ENCODE measurements at places on chromosomes 6 and 20. TPM values are rescaled to one million over a fixed set of nuclear protein-coding genes. Genes with fewer than 3 reads are reported as not detected.

RBBP9 gene
- 13.9 TPM for total RNA-seq

MAN1A1 gene
- total RNA-seq, result 19.2 TPM

MUC21 gene
- not detected for total RNA-seq

PTPRK gene
- total RNA-seq, result 2.8 TPM

TBP gene
- total RNA-seq, result 29.6 TPM

MOXD1 gene
- not detected for total RNA-seq

HLA-DQB1 gene
- 16.5 TPM for total RNA-seq

RNASET2 gene
- 73.1 TPM for total RNA-seq

FAM110A gene
- 50.6 TPM for total RNA-seq

CDH4 gene
- total RNA-seq, result 0.20 TPM

ADGRF1 gene
- total RNA-seq, result not detected

BEND3 gene
- total RNA-seq, result 2.2 TPM

DNA sequence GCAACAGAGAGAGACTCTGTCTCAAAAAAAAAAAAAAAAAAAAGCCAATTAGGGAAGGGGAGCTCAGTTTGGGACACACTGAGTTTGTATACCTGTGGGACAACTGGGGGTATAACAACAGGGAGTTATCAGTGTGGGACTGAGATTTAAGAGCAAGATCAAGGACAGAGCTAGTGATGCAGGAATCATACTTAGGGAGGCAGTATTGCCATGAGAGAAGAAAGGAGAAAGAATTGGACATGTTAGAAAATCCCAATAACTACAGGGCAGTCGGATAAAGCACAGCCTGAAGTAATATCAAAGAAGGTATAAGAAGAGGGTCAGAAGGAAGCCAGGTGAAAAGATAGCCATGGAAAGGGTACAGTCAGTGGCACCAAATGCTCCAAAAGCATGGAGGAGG lies 121.2 kb downstream of the PTPRT start:
- no peak overlapping the region for H3K27ac ChIP-seq
- DNase-seq, result no peak
- no peaks in the 10 kb centered on the region for H3K4me1 ChIP-seq
- H3K27me3 ChIP-seq, result no peaks in the 10 kb centered on the region

DNA sequence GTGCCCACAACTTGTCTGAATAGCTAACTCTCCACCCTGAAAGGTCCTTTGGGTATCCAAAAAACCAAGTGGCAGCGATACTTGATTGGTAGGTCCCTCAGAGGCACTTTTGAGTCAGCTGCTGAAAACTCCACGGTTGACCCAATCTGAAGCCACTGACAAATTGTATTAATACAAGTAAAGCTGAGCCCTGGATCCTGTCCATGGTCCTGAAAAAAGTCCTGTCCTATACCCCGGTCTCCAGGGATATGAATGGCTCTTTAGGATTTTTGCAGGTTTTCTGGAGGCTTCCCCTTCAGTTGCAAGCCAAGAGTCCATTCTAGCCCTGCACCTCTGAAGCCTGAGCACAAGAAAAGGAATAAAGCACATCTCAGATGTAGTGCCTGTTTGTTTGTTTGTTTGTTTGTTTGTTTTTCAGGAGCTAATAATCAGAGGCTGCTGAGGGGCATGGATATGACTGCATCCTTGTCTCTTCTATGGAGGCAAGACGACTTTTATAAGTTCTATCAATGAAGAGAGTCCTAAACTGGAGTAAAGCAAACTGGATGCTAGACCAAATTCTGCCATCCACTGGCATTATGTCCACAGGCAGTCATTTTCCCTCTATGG lies 1.7 kb upstream of the SLC12A5 start:
- no peak overlapping the region for H3K4me3 ChIP-seq
- peaks cover 9% of the 10 kb centered on the region for H3K4me1 ChIP-seq
- no peaks in the 10 kb centered on the region for H3K36me3 ChIP-seq
- DNase-seq, result no peak
- H3K27me3 ChIP-seq, result peaks cover 43% of the 10 kb centered on the region
- no peak overlapping the region for H3K27ac ChIP-seq

DNA sequence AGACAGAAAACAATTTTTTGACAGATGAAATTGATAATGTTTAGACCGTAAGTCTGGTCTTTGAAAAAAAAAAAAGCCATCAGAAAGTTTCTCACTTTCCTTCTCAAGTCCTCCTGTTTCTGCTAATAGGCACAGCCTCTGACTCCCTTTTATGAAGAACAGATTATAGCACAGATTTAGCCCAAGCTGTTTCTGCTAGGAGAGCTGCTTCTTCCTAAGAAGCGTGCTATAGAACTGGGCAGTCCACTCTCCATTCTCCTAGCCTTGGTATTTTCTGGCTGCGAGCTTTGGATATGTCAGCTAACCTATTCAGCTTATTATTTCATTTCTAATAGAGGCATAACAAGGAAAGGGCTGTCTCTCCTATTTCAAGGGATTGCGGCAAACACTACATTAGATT lies 112.5 kb downstream of the SGK1 start:
- H3K36me3 ChIP-seq, result peaks cover 7% of the 10 kb centered on the region
- no peak overlapping the region for H3K4me3 ChIP-seq
- no peak for DNase-seq
- peaks cover 6% of the 10 kb centered on the region for H3K4me1 ChIP-seq
- no peak overlapping the region for H3K27ac ChIP-seq

DNA sequence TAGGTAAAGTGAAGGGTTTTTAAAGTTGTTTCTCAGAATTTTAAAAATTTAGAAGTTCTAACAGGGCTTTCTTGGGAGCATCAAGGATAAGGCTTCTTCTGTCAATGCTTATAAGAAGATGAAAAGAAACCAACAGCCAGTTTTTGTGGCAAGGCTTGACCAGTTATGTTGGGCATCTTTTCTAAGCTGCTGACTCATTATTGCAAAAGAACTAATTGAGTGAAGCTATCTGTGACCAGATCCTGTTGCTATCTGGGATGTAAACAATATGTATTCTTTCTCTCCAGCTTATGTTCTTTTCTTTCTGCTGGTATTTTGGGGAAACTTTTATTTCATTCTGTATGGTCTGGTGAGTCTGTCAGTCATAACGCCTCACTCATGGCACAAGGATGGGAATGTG lies 643.8 kb downstream of the HDGFL1 start:
- no peaks in the 10 kb centered on the region for H3K36me3 ChIP-seq
- no peak overlapping the region for H3K27ac ChIP-seq

GRCh38 chr20:31920275-31920855 lies 31.5 kb downstream of the PDRG1 start:
- H3K27me3 ChIP-seq, result peaks cover 9% of the 10 kb centered on the region
- H3K4me1 ChIP-seq, result peaks cover 1% of the 10 kb centered on the region
- DNase-seq, result no peak
- H3K27ac ChIP-seq, result no peak overlapping the region
- no peak overlapping the region for H3K4me3 ChIP-seq

DNA sequence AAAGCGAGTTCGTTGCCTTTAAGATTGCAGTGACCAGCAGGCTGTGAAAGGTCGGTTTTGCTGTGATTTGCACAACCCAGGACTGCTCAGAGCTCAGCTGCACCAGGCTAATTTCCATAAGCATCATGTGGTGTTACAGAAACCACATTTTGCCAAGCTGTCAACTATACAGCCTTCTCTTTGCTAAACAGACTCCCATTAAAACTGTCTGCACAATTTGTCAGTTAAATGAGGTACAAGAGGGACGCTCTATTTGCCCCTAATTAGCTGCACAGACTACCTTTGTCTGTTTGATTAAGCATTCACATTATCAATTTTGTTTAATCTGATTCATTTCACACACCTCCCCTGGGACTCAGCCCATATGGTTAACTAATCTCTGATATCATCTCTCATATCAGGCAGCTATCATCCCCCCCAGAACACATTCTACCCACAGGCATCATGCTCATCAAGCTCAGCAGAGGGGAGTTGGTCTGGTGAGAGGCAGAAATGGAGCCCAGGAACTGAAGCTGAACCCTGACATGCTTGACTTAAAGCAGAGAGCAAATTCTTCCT lies 62.1 kb downstream of the OLIG3 start:
- no peak for DNase-seq
- H3K36me3 ChIP-seq, result no peaks in the 10 kb centered on the region
- H3K27me3 ChIP-seq, result peaks cover 19% of the 10 kb centered on the region
- no peak overlapping the region for H3K4me3 ChIP-seq
- peaks cover 2% of the 10 kb centered on the region for H3K4me1 ChIP-seq
- H3K27ac ChIP-seq, result no peak overlapping the region

- H3K4me1 ChIP-seq, result peaks cover 83% of the 10 kb centered on the region
- peak overlapping the region; percentile 95 for H3K27ac ChIP-seq
- no peaks in the 10 kb centered on the region for H3K27me3 ChIP-seq
- peaks cover 35% of the 10 kb centered on the region for H3K36me3 ChIP-seq
- peak overlapping the region; percentile 86 for H3K4me3 ChIP-seq
- DNase-seq, result peak; percentile 56
Measured at GRCh38 chr6:90285611-90286381, 10.8 kb downstream of the BACH2 start.

DNA sequence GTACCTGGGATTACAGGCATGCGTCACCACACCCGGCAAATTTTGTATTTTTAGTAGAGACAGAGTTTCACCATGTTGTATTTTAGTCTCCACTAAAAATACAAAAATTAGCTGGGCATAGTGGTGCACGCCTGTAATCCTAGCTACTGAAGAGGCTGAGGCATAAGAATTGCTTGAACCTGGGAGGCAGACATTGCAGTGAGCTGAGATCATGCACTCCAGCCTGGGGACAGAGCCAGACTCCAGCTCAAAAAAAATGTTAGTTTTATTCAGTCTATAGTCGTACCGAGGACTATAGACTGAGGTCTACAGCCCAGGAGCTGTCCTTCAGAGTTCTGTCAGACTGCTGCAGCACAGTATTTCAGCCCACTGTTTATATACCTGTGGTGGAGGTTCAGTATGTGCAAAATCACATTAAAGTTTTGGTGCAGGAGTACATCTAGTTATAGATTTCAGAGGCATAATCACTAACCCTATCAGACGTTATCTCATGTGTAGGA lies 3.6 kb upstream of the CASP8AP2 start:
- DNase-seq, result no peak
- H3K4me3 ChIP-seq, result no peak overlapping the region
- H3K4me1 ChIP-seq, result peaks cover 8% of the 10 kb centered on the region
